Activated CD4-positive, alpha-beta T cell treated with anti-CD3 and anti-CD28 coated beads, Interleukin-2, amount 50 U/mL, for 1 hour (primary cell): ENCODE measurements at places on chromosomes 16 and 17.

DNA sequence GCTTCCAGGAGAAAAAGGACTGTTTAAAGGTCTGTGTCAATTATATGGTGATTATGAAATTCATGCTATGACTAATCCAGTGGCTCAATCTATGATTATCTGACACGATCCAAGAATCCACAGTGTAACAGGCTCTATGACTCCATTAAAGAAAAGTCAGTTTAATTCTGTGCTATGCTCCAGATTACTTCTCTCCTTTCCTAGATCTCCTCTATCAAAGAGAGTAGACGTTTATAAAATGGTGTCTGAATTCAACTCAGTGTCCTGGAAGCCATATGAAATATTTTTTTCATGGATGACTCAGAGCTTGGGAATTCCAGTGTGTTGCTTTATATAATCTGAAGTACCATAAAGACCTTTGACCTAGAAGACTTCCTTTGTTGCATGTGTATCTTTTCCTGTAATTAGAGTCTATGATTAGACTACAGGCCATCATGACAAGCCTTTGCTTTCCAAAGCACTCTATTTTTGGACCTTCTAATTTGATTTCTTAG is 27.0 kb upstream of the NF1 start:
- DNase-seq = no peak

GRCh38 chr16:13042291-13042685 is 140.9 kb downstream of the SHISA9 start:
- DNase-seq = no peak

DNA sequence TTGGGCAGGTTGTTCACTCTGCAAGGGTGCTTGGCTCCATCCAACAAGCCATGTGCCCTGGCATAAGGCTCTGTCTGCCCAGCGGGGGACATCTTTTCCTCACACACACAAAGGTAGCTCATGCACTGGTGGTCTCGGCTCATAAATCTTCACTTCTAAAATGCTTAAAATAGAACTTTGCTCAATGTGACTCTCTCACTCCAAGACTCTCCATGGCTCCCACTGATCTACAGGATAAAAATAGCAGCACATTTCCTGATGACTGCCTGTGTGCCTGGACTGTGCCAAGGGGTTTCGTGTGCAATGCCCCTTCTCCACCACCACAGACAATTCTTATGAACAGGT is 15.1 kb upstream of the CIBAR2 start:
- DNase-seq = no peak

DNA sequence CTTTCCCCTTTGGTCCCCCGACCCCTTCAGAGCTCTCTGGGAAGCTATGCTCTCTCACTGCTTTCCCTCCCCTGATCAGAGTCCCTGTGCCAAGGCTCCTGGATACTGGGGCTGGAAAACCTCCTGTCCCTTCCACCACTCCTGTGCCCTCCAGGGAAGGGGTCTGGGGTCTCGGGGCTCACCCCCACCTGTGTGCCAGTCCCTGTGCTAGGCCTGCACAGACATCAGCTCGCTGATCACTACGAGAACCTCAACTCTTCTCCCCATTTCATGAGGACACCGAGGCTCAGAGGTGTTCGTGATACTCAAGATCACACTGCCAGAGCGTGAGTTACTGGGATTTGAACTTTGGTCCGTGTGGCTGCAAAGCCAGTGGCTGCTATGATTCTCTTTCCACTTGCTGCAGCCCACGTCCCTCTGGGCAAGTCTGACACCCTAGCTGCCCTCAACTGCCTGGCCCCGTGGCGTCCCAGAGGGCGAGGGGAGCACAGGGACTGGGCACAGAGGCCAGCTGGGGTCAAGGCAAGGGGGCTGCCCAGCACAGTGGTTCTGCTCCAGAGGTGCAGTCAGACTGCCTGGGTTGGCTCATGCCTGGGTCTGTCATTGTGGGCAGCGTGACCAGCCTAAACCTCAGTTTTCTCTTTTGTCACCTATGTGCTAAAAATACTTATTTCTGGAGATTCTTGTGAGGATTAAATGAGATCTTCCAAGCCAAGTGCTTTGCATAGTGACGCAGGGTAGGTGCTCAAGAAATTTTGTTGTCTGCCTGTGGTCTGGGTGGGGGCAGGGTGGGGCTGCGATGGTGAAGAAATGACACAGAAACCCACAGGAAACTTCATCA is 43.8 kb upstream of the TOB1 start:
- peak; percentile 76 for DNase-seq

DNA sequence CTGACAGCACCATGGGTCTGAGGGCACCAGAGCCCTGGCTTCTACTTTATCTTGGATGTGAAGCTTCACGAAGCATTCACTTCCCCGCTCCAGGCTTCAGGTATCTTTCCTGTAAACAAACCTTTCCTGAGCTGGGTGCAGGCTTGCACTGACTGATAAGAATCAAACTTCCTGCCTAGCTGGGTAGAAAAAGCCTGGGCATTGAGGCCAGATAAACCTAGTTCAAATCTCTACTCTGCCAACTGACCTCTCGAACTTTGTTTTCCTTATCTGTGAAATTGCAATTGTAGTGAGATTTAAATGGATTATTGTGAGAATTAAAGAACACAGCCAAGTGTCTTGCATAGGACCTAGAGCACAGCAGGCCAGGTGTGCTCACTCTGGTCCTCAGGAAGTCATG is 2.9 kb upstream of the TMEM208 start:
- DNase-seq = no peak

- DNase-seq = no peak
Observed at GRCh38 chr17:73203135-73203787, 10.4 kb downstream of the COG1 start.

GRCh38 chr16:59030923-59031485 is 296.9 kb upstream of the GOT2 start:
- no peak for DNase-seq

DNA sequence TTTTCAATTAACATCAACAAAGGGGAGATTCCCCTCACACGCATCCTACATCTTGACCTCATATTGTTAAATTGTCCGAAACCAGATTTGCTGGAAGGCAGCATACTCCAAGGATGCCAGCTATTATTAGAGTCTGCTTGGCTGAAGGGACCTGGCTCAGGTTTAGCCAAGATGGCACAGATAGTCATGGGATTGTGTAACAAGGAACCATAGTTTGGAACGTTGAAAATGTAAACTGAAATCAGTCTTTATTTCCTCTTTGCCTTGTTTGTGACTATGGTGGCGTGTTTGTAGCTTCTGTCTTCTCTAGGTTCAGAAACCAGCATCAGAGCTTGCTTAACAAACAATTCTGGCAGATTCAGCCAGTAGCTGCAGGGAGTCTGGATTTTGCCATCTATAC is 5.9 kb downstream of the ARSG start:
- DNase-seq = no peak

DNA sequence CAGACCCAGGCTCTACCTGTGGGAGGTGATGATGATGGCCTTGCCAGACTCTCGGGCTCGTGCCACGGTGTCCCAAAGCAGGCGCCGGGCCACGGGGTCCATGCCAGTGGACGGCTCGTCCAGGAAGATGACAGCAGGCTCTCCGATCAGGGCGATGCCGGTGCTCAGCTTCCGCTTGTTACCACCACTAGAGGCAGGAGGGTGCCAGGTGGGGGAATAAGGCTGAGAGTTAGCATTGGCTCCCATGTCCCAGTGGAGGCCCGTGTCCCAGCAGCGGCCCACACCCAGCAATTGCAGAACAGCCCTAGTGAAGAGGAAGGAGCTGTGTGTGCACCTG is 10.3 kb upstream of the RNPS1 start:
- DNase-seq = no peak

DNA sequence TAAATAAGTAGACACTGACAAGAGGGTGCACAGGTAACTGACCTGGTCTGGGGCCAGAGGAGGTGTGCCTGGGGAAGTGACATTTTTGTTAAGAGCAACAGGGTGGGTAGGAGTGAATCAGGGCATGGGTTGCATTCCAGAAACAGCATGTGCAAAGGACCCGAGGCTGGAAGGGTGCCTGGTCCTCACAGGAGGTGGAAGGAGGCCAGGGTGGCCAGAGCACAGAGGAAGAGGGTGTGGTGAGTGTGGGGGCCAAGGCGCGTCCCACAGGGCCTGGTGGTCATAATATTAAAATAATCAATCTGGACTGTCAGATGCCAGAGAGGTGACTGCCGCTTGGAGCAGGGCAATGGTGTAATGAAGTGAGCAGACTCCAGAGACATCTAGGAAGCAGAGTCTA is 14.3 kb downstream of the ARHGAP23 start:
- no peak for DNase-seq
